ENCODE measurements at places on chromosomes 3 and 15.

GRCh38 chr15:101124731-101125451, 127.0 kb downstream of the CHSY1 start:
- no peak for DNase-seq

DNA sequence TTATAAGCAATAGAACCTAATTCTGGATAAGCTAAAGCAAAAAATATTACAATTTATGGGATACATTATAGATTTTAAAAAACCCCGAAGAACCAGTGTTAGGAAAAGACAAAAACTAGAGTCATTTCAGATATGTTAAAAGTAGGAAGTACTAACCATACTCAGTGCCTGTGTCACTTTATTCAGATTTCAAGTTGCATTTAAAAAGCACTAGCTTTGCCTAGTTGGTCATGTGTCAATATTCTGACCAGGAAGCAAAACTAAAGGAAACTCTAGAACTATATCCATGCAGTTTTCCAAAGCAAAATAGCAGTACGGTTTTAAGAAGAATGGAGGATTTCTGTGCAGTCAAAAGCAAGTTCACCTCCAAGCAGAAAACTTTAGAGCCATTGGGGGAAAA, 88.4 kb downstream of the RAP2B start:
- no peak for DNase-seq

GRCh38 chr15:67082007-67082536, 16.7 kb downstream of the SMAD3 start:
- no peak for DNase-seq

DNA sequence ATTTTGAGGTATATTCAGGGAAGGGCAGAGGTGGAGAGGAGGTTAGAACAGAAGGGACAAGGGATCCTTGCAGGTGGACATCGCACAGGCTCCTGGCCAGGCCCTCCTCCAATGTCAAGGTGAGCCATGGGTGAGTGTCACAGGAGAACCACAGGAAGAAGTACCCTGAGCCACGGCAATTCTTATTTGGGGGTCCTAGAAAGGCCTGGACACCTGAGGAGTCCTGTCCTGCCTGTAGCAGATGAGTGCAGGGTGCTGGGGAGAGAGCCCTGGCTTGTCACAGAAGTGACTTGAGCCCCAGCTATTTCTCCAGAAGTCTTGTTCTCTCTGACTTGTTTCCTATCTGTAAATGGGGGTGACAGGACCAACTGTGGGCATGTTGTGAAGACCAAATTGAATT, 4.3 kb downstream of the SLC6A20 start:
- no peak for DNase-seq

- no peak for DNase-seq
Observed at GRCh38 chr3:40306336-40306735, 3.2 kb upstream of the EIF1B start.

GRCh38 chr3:101938262-101938847, 89.0 kb downstream of the NFKBIZ start:
- no peak for DNase-seq

- no peak for DNase-seq
Observed at GRCh38 chr3:108818404-108818803, 4.2 kb upstream of the TRAT1 start.

GRCh38 chr3:71875461-71875947, 90.6 kb upstream of the PROK2 start:
- peak; percentile 82 for DNase-seq

DNA sequence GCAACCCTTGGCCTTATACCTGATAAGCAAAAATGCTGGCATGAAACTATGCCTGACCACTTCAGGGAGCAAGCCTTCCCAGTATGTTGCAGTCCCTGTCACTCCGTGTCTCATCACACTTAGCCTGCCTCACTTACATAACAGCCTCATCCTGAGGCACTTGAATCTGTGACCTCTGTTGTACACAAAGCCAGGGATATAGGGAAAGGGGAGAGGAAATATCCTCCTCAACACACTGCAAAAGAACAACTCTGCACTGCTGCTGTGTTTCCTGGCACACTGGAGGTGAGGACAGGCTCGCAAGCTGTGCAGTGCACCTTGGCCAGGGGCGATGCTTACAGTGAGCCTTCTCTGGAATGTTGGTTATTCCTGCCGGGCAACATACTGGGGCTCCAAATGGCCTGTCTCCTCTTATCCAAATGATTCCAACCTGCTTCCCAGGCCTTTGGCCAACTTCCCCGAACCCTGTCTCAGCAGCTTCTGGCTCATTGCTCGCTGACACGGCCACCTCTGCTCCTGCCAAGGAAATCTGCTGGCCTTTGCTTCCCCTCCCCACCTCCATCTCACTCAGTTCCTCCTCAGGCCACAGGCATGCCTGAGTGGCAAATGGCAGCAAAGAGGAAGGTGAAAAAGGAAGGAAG, 109.2 kb downstream of the CD47 start:
- DNase-seq: no peak

GRCh38 chr3:50274371-50275104, 4.3 kb upstream of the LSMEM2 start:
- DNase-seq: peak; percentile 54

DNA sequence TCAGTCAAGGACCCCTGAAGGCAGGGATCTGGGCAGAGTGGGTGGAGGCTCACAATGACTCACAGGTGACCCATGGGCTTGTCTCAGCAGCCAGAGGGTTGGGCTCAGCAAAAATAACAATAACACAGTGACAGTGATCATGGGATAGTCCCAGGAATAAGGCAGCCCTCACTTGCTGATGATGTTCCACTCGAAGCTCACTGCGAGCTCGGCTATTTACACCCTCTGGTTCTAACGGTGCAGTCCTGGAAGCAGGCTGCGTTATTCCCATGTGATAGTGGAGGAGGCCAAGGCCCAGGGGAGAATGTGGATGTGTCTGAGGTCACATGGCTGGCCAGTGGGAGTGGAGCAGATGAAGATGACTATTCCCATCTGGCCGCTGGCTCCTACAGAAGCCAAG, 16.2 kb downstream of the CCDC33 start:
- DNase-seq: no peak

Data from neural crest cell (in vitro differentiated cells).